ENCODE measurements at places on chromosomes 12 and 14. TPM values are rescaled to one million over a fixed set of nuclear protein-coding genes. Genes with fewer than 3 reads are reported as not detected.

GRCh38 chr12:130041983-130042812 lies 120.1 kb upstream of the FZD10 start:
- H3K4me1 ChIP-seq: no peaks in the 10 kb centered on the region
- H3K27ac ChIP-seq: no peak overlapping the region
- H3K36me3 ChIP-seq: no peaks in the 10 kb centered on the region
- peaks cover 20% of the 10 kb centered on the region for H3K27me3 ChIP-seq
- no peak overlapping the region for H3K4me3 ChIP-seq

- no peak overlapping the region for H3K27ac ChIP-seq
- DNase-seq: no peak
- no peaks in the 10 kb centered on the region for H3K36me3 ChIP-seq
- H3K4me3 ChIP-seq: no peak overlapping the region
Measured at GRCh38 chr14:28676479-28676878, 90.1 kb upstream of the FOXG1 start.

The SLC39A5 gene
- total RNA-seq: 1.4 TPM

GRCh38 chr14:24695265-24696241 lies 61.6 kb upstream of the GZMB start:
- H3K4me3 ChIP-seq: no peak overlapping the region
- no peak for DNase-seq
- H3K4me1 ChIP-seq: peaks cover 23% of the 10 kb centered on the region
- H3K36me3 ChIP-seq: no peaks in the 10 kb centered on the region
- H3K27me3 ChIP-seq: no peaks in the 10 kb centered on the region

GRCh38 chr14:24439830-24440605 lies 2.6 kb downstream of the SDR39U1 start:
- no peak overlapping the region for H3K4me3 ChIP-seq
- peaks cover 48% of the 10 kb centered on the region for H3K4me1 ChIP-seq
- no peak for DNase-seq
- H3K27me3 ChIP-seq: no peaks in the 10 kb centered on the region
- H3K36me3 ChIP-seq: peaks cover 56% of the 10 kb centered on the region
- peak overlapping the region; percentile 2 for H3K27ac ChIP-seq

DNA sequence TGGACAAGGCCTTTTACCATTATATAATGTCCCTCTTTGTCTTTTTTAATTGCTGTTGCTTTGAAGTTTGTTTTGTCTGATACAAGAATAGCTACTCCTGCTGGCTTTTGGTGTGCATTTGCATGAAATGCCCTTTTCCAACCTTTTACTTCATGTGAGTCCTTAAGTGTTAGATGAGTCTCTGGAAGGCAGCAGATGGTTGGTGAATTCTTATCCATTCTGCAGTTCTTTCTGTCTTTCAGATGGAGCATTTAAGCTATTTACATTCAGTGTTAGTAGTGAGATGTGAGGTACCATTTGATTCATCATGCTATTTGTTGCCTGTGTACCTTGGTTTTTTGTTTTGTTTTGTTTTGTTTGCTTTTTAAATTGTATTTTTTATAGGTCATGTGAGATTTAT lies 208.3 kb downstream of the GPHN start:
- no peak overlapping the region for H3K27ac ChIP-seq
- H3K4me1 ChIP-seq: peaks cover 38% of the 10 kb centered on the region
- H3K4me3 ChIP-seq: no peak overlapping the region
- no peak for DNase-seq
- H3K36me3 ChIP-seq: peaks cover 12% of the 10 kb centered on the region

DNA sequence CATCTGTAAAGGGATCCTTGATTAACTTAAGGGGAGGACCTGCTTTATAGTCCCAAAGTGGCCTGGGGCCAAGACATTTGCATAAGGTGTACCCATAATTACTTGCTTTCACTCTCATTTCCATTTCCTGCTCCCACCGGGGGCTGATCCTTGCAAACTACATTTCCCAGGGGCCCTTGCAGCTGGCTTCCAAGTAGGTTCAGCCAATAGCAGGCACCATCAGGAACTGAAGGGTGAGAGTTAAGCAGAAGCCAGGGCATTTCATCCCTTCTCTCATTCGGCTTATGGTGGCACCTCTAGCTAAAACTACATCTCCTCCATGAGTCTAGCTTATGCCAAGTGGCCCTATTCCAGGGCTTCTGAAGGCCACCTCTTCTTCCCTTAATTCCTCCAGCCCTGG lies 88.8 kb downstream of the CCDC60 start:
- no peak for DNase-seq
- no peaks in the 10 kb centered on the region for H3K27me3 ChIP-seq
- H3K4me1 ChIP-seq: no peaks in the 10 kb centered on the region
- H3K27ac ChIP-seq: no peak overlapping the region

- peaks cover 25% of the 10 kb centered on the region for H3K4me1 ChIP-seq
- no peaks in the 10 kb centered on the region for H3K27me3 ChIP-seq
- DNase-seq: no peak
- H3K27ac ChIP-seq: no peak overlapping the region
- no peak overlapping the region for H3K4me3 ChIP-seq
Measured at GRCh38 chr14:68246786-68247105, 427.2 kb downstream of the RAD51B start.

The MEG3 gene
- not detected for total RNA-seq

DNA sequence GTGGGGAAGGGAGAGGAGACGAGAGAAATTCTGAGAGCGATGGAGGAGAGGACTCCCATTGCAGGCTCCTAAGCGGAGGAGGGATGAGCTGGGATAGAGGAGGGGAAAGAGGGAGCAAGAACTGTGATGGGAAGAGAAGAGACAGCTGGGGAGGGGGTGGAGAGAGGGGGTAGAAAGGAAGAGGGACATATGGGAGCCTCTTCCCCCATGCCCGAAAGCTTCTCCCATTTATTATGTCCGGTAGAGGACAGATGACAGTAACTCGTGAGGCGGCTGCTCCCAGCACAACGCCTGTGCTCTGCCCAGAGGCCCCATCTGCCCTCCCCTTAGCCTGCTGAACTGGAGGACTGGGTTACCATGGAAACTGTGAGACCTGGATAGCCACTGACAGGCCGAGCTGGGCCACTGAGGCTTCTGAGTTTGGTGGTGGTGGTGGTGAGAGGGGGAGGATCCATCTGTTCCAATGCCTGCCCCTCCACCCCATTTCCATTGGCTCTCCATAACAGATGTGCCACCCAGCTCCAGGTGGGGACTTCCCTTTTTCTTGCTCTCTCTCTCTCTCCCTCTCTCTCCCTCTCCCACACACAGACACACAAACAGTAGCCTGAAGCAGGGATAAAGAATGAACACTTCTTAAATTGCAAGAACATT lies 8.3 kb downstream of the CPNE6 start:
- H3K36me3 ChIP-seq: no peaks in the 10 kb centered on the region
- no peaks in the 10 kb centered on the region for H3K27me3 ChIP-seq
- DNase-seq: no peak
- no peak overlapping the region for H3K27ac ChIP-seq

Data from activated T-helper 2 cell treated with anti-CD3 and anti-CD28 coated beads, Interferon-gamma antibody, Interleukin-2, Interleukin-4, amounts not matched to agents 10 μg/mL and 5 μg/mL and 100 μg/mL, durations not matched to agents 14 hours and 24 hours and 36 hours (primary cell).